ENCODE measurements at places on chromosomes 7 and 10.
A peak's percentile ranks its signal among the peaks of the same experiment; 100 is the strongest.

DNA sequence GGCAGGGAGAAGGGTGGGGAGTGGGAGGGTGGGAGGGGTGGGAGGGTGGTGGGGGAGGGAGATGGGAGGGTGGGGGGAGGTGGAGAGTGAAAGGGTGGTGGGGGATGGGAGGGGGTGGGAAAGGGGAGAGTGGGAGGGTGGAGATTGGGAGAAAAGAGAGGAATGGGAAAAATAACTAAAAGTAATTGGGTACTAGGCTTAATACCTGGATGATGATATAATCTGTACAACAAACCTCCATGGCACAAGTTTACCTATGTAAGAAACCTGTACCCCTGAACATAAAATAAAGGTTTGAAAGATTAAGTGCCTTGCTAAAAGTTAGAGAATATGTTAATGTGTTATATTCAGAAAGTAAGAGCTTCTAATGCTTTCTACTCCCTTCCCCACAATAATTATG lies 564.9 kb downstream of the CNTNAP2 start:
- DNase-seq, result no peak

DNA sequence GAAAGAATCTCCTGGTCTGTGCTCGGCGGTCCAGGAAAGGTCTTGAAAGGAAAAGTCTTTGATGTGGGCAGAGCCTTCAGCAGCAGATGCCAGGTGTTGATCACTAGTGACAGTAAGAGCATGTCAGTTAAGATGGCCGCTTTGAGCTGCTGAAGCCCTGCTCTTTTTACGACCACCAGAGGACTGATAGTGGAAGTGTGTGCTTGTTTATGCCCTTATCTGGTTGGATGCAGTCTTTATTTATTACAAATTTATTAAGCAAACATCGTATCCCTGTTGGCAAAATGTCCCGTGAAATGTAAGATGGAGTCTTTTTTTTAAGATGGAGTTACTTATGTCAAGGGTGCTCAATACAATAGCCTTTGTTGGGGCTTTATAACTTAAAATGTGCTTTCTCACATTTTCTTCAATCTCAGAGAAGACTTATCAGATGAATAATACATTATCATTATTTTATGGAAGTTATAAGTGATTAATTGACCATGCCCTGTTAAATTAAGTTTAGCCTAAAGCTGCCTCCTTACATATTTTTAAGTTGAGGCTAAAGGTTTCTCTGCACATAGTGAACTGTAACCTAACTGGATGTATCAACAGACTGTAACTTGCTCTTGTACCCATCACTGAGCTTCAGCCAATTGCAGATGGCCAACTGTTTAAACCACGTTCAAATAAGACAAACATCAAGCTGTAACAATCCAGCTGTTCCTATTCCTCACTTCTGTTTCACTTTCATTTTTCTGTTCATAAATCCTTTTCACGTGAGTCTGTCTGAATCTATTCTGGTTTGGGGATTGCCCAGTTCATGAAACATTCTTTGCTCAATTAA lies 97.4 kb upstream of the PIK3CG start:
- peak; percentile 39 for DNase-seq

DNA sequence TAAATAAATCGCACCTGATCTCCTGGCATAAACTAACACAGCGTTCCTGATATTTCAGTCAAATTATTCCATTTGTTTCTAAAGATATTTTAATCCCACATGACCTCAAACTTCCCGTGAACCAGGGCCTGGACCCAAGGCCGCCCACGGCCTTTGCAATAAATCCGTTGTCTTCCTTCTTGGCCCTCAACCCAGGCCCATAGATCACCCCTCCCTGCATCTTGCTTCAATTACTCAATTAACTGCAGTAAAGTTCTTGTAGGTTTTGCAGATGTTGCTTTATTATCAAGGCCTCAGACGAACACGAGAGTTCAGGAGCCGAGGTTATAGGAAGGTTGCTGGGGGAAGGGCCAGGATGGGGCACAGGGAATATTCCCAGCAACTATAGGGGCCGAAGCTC lies 249.4 kb downstream of the RAB11FIP2 start:
- DNase-seq, result no peak

DNA sequence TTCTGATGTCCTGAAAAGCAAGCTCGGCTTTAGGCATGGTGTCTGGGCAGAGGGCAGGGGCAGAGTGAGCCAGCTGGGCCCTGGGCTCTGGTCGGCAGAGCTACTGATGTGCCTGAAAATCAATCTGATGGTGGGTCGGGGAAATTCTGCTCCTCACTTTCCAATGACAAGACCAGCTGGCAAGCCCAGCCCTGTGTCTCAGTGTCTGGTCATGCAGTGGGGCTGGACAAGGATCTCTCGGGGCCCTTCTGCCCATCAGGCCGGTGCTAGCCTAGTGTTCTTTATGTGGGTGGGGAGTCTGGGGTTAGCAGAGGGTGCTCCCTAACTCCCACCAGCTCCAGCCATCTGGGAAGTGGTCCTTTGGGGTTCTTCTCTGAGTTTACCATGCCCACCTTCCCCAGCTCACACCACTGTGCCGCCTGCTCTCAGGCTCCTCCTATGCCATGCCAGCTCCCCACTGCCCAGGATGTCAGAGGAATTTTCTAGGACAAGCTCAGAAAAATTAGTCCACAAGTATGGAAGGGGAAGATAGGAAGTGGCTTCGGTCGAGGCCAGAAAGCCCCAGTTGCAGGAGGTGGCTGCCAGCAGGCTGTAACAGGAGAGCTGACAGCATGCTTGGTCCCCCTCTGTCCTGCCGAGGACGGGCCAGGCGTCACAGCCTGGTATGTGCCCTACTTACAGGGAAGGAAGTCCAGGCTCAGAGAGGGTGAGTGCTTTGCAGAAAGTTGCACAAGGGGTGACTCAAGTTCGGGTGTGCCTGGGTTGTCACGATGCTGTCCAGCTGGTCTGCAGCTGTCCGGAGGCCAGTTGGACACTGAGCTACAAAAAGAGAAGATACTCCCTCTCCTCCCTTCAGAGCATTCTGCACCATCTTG lies 135.2 kb downstream of the ADCY1 start:
- no peak for DNase-seq

DNA sequence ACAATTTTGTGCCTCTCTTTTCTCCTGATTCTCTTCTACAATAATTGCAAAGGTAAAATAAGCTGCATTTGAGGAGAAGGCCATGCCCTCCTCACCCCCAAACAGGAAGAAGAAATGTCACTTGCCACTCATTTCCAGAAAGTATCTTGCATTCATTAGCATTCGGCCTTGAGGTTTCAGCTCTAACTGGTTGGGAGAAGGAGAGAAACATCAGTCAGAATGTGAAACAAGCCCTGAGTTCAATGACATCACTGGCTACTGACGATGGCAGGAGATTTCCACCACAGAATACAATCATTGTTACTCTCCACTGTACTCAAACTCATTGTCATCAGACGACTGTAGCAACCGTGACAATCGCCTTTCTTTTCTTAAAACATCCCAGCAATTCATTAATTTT lies 72.8 kb downstream of the PRKCQ start:
- no peak for DNase-seq

GRCh38 chr10:117537904-117538524 lies 4.5 kb upstream of the EMX2 start:
- DNase-seq, result no peak

DNA sequence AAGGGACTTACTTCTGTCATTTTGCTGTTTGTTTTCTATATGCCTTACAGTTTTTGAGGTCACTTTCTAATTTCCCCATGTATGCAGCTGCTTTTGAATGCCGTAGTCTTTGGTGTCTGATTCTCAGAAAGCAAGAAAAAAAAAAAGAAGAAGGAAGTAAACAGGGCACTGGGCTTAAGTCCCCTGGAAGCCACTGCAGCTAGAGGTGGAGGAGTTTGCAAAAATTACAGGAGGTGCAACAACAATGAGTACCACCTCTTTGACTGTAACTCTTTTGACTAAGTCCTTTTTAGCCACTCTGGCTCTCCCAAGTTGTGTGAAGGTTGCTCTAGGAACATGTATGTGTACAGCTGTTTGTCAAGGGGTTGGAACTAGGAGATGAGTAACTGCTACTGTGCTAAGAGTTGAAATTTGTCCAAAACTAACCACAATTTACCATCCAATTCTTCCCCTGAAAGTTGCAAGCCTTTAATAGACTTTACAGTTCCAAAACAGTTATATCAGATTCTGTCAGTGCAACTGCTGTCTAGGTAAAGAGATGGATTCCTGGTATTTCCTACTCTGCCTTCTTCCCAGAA lies 588.0 kb upstream of the LRRN3 start:
- no peak for DNase-seq

DNA sequence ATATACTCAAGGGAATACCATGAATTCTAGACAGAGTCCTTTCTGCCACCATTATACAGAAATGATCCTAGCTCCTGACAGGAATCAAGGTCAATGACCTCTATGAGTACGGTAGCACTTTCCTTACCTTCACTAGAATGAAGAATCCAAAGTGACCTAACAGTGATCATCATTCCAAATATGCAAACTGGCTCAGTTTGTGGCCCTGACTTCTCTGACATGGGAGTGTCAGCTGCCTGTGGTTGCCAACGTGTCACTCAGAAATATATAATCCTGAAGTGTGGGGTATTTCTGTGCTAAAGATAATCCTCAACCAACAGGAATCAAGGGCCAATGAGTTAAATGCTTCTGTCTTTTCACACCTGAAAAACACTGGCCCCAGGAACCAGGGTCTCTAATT lies 45.7 kb downstream of the COPG2 start:
- no peak for DNase-seq

- no peak for DNase-seq
Observed at GRCh38 chr7:121076350-121077164, 88.0 kb downstream of the CPED1 start.

DNA sequence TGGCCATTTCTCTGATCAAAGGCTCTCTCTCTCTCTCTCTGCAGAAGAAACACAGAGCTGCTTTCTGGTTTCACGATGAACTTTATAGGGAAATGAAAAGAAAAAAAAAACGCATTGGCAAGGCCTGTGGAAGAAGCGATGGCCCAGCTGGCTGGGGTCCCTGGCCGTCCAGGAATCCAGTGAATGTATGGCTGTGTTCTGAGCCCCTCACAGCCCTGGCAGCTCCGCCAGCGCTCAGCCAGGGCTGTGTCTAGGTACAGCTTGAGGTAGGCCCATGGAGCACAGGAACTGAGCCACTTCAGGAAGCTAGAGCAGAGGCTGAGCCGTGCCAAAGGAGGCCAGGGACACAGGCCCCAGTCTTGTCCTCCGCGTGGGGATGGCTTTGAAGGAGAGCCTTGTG lies 13.1 kb upstream of the UCMA start:
- DNase-seq, result no peak

DNA sequence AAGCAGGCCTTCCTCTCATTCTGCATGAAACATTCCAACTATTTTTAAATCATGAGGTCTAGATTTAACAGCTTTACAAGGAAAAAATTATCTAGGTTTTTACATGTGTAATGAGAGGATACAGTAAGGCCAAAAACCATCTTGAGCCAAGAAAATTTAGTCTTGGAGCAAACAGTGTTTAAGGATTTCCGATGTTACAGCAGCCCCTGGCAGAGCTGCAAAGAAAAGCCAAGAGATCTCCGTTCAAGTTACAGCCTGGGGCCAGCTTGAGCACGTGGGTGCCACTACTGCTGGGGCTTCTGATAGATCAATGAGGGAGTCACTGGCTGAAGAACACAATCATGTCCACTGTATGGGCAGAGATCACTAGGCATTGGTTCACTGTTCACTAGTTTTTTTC lies 156.2 kb downstream of the EVX1 start:
- DNase-seq, result no peak

DNA sequence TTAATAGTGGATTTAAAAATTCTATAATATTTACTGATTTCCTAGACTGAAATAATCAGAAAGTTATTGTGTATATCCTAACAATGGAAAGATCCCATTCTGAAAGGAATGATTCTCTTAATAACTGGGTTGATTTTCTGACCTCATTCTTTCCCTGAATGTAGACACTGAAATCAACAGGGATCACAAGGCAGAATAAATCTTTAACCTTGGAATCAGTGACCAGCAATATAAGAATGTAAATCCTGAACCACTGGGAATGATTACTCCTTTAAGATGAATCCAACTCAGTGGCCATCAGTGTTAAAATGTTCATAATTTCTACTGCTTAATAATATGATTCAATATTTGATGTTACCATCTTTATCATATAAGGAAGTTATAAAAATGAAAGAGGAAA lies 47.6 kb downstream of the ANKRD26 start:
- DNase-seq, result no peak

GRCh38 chr10:128053356-128053755 lies 72.9 kb downstream of the MKI67 start:
- no peak for DNase-seq

DNA sequence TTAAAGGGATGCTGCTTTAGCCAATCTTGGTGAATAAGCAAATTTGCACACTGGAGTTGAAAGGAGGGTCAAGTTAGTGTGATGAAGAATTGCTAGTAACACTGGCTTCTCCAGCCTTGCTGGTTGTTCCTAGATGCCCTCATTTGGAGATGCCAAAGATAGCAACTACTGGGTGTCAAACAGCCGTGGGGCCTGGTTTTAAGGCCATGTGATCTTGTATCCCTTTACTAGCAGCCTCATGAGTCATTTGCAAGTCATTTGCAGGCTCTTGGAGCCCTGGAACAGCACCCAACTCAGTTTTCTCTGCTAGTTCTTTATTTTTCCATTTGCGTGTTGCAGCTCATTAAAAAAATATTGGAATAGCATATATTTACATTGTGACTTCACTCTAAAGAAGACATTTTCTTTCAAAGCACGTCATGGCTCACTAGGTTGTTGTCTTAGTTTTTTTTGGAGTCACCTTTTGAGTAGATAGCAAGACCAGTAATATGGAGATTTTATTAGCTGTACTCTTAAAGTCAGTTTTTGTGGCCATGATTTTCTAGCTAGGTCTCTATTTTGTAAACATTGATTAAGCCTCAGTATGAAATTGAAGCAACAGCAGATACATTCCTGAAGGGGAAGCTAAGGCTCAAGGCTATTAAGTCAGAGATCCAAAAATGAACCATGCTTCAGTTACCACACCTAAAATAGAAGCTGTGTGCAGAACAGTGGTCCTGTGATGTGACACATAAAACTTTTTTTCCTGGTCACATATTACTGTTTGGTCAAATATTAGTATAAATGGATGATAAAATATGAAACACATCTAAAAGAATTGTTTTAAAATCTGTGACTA lies 1.3 kb downstream of the LSMEM1 start:
- peak; percentile 38 for DNase-seq

GRCh38 chr10:11147722-11148121 lies 130.1 kb downstream of the CELF2 start:
- no peak for DNase-seq

DNA sequence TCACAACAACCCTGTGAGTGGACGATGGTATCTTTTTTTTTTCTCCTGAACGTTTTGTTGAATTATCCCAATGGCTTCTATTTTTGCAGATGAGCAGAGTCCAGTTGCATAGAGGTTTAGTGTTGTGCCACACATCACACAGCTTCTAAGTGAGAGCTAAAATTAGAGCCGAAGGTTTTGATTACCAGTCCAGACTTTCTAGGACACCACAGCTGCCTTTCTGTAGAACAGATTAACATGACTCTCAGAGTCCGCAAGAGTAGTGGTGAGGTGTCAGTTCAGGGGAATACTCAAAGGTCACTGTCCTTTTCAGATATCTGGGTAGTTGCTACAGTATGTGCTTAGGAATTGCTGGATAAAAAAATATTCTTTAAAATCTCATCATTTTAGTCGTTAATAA lies 13.8 kb downstream of the SGPL1 start:
- no peak for DNase-seq

- DNase-seq, result no peak
Observed at GRCh38 chr7:128115821-128116723, 84.8 kb upstream of the LRRC4 start.

- DNase-seq, result no peak
Observed at GRCh38 chr7:114141415-114141814, 222.6 kb upstream of the PPP1R3A start.

- DNase-seq, result no peak
Observed at GRCh38 chr7:34069676-34070075, 164.3 kb downstream of the BMPER start.
